ENCODE measurements at places on chromosomes 2 and 18. TPM values are rescaled to one million over a fixed set of nuclear protein-coding genes. Genes with fewer than 3 reads are reported as not detected.

Gene FOXD4L1
- total RNA-seq: 0.48 TPM

GRCh38 chr2:132668189-132668823 lies 1.7 kb downstream of the LYPD1 start:
- H3K27me3 ChIP-seq: peaks cover 67% of the 10 kb centered on the region
- peak; percentile 40 for DNase-seq
- no peak overlapping the region for H3K27ac ChIP-seq
- no peaks in the 10 kb centered on the region for H3K36me3 ChIP-seq
- H3K4me3 ChIP-seq: peak overlapping the region; percentile 72
- H3K4me1 ChIP-seq: peaks cover 14% of the 10 kb centered on the region

- no peaks in the 10 kb centered on the region for H3K27me3 ChIP-seq
- H3K36me3 ChIP-seq: no peaks in the 10 kb centered on the region
- no peak for DNase-seq
- no peak overlapping the region for H3K4me3 ChIP-seq
- no peak overlapping the region for H3K27ac ChIP-seq
Measured at GRCh38 chr18:3126457-3127097, 93.2 kb downstream of the MYOM1 start.

DNA sequence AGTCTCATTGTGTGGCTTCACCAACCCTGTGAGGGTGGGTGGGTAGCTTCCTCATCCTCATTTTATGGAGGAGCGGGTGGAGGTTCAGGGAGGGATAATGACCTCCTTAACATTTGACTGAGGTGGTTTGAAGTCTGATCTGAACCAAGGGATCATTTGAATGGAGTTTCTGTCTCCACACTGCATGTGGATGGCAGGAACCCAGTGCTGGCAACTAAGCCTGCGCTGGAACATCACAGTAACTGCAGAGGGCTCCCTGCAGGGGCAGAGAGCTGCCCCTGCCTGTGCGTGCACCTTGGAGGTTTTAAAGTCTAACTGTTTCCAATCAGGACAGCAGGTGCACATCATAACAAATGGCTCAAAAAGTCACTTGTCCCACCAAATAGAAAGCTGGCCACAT lies 3.3 kb downstream of the AGAP1 start:
- no peak overlapping the region for H3K27ac ChIP-seq
- DNase-seq: no peak
- H3K27me3 ChIP-seq: peaks cover 3% of the 10 kb centered on the region
- H3K4me1 ChIP-seq: peaks cover 42% of the 10 kb centered on the region
- no peaks in the 10 kb centered on the region for H3K36me3 ChIP-seq

GRCh38 chr2:2577407-2577831 lies 246.3 kb upstream of the MYT1L start:
- peaks cover 5% of the 10 kb centered on the region for H3K27me3 ChIP-seq
- no peak for DNase-seq
- no peak overlapping the region for H3K4me3 ChIP-seq
- H3K36me3 ChIP-seq: no peaks in the 10 kb centered on the region
- peaks cover 4% of the 10 kb centered on the region for H3K4me1 ChIP-seq
